Activated CD8-positive, alpha-beta T cell treated with anti-CD3 and anti-CD28 coated beads for 36 hours (primary cell): ENCODE measurements at places on chromosomes 2 and 18. TPM values are rescaled to one million over a fixed set of nuclear protein-coding genes. Genes with fewer than 3 reads are reported as not detected.
A peak's percentile ranks its signal among the peaks of the same experiment; 100 is the strongest.

DNA sequence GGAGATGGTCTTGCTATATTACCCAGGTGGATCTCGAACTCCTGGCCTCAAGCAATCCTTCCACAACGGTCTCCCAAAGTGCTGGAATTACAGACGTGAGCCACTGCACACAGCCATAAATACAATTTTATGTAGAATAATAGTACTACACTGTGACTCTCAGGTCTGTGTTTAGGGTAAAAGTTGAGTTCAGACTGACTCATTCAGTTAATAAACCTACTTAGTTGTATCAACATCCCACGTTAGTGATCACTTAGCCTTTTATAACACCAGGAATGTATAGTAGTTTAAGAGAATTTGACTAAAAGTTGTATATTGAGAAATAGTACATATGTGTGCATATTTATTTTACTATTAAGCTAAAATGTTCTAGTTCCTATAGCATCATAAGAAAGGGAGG is 237.5 kb downstream of the PHLPP1 start:
- no peak for DNase-seq

- no peak for DNase-seq
These were observed 38.8 kb downstream of the DYSF start for GRCh38 chr2:71492112-71492511.

- DNase-seq: no peak
These were observed 159.8 kb upstream of the PIEZO2 start for GRCh38 chr18:11309172-11309571.

DNA sequence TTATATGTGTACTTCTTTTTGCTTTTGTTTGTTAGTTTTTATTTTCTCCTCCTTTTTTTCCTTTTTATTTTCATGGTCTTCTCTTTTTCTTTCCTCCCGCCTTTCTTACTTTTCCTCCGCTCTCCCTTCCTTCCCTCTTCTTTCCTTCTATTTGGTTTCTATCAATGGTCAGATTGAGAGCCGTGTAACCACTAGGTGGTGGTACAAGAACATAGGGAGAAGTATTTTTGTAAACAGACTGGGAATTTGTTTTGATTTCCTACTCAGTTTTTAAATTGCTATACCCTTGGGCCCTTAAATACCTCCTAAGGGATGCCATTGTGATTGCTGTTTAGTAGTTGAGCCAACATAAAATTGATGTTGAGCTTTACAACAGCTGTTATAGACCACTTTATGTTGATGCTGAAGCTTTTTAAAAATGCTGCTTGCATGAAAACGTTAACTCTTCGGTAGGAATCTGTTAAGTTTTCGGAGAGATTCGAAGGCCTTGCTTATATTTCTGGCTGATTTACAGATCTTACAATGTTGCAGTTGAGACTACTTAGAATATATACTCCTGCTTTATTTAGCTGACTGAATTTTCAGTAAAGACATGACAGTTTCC is 124.2 kb downstream of the UBE2E3 start:
- DNase-seq: peak; percentile 25

GRCh38 chr2:48467637-48468036 is 62.3 kb upstream of the STON1 start:
- no peak for DNase-seq

- DNase-seq: no peak
These were observed 586.7 kb downstream of the CCDC85A start for GRCh38 chr2:56770490-56770889.

- DNase-seq: no peak
These were observed 663 bp downstream of the C2orf49 start for GRCh38 chr2:105338020-105338385.

GRCh38 chr18:28760299-28760698 is 583.4 kb upstream of the CDH2 start:
- no peak for DNase-seq

DNA sequence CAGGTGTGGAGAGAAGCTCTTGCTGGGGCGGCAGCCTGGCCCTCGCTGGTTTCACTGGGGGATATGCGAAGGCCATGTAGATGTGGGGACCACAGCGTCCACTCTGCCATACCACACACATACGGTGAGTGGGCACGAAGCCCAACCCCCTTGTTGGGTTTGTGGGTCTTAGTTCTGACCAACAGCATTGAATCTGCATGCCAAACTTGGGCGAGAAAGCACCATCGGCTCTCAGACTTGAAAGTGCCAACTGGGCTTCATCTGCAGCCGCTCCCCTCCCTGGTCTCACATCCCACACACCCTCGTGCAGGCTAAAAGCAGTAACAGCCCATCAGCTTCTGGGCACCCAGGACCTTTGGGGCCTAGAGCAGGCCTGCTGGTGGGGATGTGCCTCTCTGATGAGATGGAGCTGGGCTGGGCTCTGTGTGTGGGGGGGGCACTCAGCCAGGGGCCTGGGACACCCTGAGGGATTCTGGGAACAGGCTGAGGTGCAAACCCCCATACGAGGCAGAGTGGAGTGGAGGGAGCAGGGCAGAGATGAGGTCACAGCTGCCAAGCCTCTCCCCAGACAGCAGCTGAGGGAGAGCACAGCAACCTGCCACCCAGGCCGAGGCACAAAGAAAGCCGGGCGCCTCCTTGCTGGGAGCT is 264.4 kb downstream of the TWIST2 start:
- no peak for DNase-seq

DNA sequence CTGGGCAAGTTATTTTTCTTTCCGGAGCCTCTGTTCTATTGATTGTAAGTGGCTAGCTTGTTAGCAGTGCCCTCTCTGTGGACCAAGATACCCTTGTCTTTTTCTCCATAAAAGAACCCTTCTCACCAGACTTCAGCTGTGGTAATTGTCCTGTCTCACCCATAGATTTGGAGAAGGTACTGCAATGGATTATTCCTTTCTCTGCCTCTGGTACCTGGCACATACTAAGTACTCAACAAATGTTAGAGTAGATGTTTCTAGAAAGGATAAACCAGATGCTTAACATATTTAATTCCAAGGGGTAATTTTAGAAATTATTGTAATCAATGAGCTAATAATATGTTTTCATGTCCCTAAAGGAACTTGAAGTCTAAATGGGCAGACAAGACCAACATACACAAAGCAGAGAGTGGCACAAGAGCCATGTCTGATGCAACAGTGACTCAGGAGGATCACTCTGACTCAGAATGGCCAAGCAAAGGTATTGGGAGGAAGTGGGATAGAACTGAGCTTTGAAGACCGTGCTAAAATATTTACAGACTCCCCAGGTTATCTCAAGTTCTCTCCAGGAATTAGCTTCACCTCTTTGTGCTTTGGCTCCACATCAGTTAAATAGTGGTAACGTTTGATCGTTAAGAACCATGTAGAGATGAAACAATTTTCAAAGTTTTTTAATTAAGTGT is 129.7 kb upstream of the OSR1 start:
- DNase-seq: peak; percentile 64

GRCh38 chr2:8684878-8685696 is 3.2 kb downstream of the ID2 start:
- DNase-seq: peak; percentile 63

DNA sequence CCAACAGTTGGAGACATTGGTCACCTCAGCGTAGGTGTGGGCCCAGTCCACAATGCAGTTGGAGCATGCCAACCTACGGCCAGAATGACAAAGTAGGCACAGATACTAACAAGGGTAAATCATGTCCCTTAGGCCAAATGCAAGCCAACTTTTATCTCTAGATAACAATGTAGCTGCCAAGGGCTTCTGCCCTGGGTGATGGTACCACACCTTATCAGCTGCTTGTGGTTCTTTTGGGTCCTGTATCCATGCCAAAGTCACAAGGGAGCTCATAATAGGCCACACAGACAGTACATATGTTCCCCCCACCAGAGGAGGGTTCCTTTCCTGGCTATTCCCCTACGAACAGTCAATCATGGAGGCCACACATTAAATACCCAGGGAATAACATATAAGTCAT is 19.1 kb downstream of the PHOSPHO2 start:
- DNase-seq: no peak

GRCh38 chr2:184936761-184937160 is 338.4 kb downstream of the ZNF804A start:
- DNase-seq: no peak

DNA sequence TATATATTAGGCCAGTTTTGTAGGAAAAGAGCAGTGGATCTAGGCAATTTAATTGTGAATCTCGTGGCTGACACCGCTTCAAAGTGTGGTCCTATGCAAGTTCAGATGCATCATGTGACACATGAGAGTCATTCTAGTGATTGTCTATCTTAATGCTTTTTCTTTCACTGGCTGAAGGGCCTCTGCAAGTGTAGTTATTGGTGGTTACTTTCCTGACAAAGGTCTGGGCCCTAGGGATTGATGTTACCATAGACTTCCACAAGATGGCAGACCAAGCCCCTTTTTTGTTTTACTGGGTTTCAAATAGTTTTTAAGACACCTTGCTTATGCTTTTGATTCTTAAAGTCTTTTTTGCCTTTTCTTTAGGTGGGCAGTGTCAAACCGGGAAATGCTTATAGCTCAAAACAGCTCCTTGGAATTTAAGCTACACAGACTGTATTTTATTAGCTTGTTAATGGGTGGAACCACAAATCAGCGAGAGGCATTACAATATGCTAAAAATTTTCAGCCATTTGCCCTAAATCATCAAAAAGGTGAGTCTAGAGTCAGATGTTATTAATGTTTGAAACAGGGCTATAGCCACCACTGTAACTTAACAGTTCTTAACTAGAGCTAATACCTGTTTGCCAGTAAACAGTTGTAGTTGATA is 25.9 kb downstream of the CD8A start:
- DNase-seq: peak; percentile 69

GRCh38 chr18:9613550-9614400 is 584 bp downstream of the PPP4R1 start:
- DNase-seq: peak; percentile 56

GRCh38 chr2:238336151-238336550 is 15.8 kb downstream of the TRAF3IP1 start:
- DNase-seq: no peak

- DNase-seq: no peak
These were observed 20.3 kb downstream of the PTPN2 start for GRCh38 chr18:12863687-12864216.

DNA sequence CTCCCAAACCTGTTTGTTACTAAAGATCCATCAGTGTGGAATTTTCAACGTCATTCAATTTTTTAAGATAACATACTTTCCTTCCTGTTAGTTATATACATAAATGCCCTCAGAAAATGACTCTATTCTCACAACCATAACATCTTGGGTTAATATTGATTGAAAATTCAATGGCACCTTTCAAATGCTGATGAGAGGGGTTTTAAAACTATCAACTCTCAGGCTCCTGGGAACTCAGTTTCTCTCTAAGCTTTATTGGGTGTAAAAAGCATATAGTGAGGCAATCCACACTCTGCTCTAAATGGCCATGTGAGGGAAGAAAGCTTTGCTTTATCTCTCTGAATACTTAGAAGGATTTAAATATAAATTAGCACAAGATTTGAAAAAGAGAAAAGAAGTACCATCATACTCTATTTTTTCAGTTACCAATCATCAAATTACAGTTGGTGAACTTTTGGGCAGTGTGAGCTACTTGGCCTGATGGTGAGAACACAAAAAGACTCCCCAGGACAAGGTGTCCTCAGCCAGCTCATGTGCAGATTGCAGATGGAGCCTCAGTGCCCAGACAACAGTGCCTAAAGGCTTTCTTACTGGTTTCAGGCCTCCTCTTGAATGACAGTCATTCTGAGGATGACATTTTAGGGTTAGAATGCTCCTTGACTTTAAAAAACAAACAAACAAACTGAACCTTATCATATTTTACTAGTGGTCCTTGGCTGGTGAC is 24.6 kb upstream of the CERS6 start:
- no peak for DNase-seq

- DNase-seq: no peak
These were observed 37.4 kb downstream of the CERKL start for GRCh38 chr2:181619516-181619915.

- no peak for DNase-seq
These were observed 7.1 kb downstream of the TMEM163 start for GRCh38 chr2:134711692-134712091.

Gene SERPINB13
- total RNA-seq: not detected

Gene NAGK
- total RNA-seq: 38.7 TPM

Gene CHRNG
- total RNA-seq: not detected

Gene ELOA2
- total RNA-seq: not detected

Gene ANKRD30BL
- total RNA-seq: not detected

Gene CUL3
- total RNA-seq: 76.7 TPM

Gene GPR39
- not detected for total RNA-seq

Gene C2orf80
- total RNA-seq: not detected

Gene KCNE4
- total RNA-seq: not detected

Gene IL18R1
- total RNA-seq: 15.8 TPM

Gene SLC8A1
- 0.34 TPM for total RNA-seq

Gene CIB4
- not detected for total RNA-seq

Gene MAIP1
- total RNA-seq: 32.3 TPM

Gene MC4R
- total RNA-seq: not detected
